ENCODE measurements at places on chromosomes 11 and 22. TPM values are rescaled to one million over a fixed set of nuclear protein-coding genes. Genes with fewer than 3 reads are reported as not detected.

DNA sequence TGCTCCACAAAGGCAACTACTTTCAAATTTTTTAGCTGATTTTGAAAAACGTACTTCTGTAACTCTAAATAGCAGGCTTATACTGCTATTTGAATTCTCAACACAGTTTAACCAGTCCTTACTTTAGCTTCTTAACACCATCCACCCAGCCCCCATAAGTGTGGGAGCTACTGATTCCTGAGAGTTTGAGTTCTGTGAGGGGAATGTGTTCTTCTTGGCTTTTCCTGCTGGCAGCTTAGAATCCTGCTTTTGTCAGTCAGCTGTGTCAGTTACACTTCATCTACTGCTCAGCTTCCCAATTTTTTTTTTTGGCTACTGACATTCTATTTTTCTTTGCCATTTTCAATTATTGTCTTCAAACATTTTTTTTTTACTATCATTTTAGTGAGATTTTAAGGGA, 440.4 kb downstream of the INSC start:
- DNase-seq, result no peak

POU2F3 gene
- not detected for total RNA-seq

PUS3 gene
- 8.8 TPM for total RNA-seq

DNA sequence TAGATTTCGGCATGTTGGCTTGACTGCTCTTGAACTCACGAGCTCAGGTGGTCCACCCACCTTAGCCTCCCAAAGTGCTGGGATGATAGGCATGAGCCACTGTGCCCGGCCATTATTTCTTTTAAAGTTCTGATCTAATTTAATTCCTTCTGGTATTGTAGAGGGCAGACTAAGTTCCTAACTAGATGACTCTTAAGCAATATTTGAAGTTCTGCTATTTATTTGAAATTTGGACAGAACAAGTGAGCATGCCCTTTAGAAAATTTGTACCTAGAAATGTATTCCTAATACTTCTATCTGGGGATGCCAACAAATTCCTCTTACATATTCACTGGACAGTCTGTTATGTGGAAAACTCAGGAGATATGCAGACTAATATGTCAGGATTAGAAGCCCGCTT, 746.4 kb downstream of the LRRC4C start:
- DNase-seq, result no peak

DSCAML1 gene
- 0.15 TPM for total RNA-seq

GRCh38 chr11:3002871-3003270, 10.7 kb upstream of the NAP1L4 start:
- DNase-seq, result no peak
